GM12864 (cell line): ENCODE measurements at places on chromosomes 1 and 21.

DNA sequence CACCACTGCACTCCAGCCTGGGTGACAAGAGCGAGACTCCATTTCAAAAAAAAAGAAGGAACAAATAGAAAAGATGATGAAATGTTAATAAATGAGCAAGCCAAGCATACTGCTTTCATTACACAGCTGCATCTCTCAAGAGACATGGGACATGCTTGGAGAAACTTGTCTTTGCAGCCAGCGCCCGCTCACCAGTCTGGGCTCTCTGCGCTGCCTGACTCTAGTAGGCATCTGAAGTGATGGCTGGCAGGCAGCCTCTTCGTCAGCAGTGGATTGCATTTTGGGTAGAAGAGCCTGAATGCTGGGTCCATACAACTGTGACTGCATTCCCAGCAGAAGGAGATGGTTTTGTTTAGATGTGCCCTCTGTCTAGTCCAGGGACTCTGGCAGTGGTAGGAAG, 48.0 kb downstream of the IL6R start:
- no peak for DNase-seq

- no peak for DNase-seq
Observed at GRCh38 chr1:111666828-111667227, 47.2 kb downstream of the RAP1A start.

GRCh38 chr1:209405183-209405814, 178.2 kb upstream of the CAMK1G start:
- DNase-seq = no peak

DNA sequence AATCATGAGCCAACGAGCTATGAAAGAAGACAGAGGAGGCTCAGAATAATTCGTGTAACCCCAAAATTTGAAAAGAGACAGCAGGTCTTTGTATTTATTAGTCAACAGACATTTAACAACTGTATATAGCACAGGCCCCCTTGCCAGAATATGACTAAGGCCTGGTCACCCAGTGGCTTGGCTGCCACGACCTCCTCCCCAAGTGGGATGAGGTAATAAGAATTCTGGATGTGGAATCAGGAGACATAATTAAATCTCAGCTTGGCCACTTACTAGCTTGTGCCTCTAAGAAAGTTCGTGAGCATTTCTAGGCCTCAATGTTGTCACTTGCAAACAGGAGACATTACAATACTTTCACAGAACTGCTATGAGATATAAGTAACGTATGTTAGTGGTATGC, 134.2 kb upstream of the TNFSF4 start:
- no peak for DNase-seq

DNA sequence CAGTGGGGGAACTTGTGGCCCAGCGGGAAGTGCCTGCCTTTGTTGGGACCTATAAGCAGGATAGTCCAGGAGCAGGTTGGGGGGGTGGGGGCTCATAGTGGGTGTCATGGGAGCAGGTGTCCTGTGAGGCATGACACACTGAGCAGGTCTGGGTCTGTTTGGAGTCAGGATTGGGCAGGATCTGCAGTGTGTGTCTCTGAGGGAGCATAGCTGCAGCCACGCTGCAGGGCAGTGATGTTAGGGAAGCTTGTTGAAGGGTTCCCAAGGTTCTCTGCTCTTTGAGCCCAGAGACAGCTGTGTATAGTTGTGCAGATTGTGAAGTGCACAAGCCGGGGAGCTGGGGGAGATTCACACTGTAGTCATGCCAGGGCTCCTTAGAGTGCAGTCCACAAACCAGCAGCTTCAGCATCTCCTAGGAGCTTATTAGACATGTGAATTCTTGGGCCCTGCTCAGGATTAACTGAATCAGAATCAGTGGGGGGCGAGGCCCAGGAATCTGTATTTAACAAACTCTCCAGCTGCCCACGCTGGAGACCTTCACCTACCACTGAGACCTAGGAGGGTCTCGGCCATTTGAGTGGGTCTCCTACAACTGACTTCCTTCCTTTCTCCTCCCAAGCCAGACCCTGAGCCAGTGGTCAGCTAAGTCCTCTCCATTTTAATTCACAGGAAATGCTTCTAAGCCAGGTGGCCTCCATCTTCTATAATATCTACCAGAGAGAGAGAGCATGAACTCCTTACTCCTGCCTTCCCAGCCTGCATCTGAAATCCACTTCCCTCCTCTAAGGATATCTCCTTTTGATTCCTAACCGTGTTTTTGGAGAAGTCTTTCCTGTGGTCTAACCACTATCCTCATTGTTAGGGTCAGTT, 11.1 kb downstream of the INSRR start:
- no peak for DNase-seq

DNA sequence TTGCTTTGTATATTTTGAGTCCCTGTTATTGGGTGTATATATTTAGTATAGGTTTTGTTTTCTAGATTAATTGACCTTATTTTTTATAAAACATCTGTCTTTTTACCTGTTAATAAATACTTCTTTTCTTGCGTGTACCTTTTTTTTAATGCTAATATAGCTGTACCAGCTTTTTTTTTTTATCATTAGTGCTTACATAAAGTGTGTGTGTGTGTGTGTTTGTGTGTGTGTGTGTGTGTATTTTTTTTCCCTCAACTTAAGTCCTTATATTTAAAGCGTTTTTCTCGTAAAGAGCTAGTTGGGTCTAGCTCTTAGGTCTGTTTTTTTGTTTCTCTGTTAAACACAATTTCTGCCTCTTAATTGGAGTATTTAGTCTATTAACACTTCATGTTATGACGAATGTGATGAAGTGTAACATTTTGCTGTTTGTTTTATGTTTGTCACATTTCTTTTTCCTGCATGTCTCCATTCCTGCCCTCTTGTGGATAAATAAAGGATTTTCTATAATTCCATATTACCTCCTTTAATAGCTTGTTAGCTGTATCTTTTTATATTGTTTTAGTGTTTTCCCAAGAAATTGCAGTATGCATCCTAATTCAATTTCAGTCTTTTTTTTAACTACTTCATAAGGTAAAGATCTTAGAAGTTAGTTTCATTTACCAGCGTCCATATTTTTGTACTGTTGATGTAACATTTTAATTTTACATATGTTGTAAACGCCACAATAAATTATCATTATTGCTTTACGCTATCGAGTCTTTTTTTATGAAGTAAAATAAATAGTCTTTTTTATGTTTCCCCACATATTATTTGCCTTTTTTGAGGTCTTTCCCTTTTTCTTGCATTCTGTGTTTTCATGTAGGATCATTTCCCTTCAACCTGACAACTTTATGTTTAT, 4.3 kb downstream of the PRMT2 start:
- no peak for DNase-seq

- no peak for DNase-seq
Observed at GRCh38 chr1:85862456-85862855, 154.2 kb upstream of the ZNHIT6 start.
